ENCODE measurements at places on chromosomes 7 and 10.
A peak's percentile ranks its signal among the peaks of the same experiment; 100 is the strongest.

DNA sequence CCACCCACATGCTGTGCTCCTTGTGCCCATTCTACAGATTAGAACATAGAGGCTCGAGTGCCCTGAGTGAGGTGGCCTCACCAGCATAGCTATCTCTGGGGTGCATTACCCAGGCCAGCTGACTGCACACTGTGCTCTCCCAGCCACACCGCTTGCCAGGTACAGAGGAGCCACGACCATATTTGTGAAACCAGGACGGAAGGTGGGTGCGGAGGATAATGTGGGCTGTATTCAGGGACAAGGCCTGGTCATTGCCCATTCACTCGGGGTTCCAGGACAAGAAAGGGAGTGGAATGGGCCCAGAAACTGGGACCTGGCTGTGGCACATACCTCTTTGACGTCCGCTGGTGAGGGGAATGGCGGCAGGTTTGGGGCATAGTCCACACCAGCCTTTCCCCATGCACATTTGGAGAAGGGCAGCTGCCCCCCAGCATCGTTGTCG lies 236.0 kb downstream of the TNS3 start:
- DNase-seq, result no peak

DNA sequence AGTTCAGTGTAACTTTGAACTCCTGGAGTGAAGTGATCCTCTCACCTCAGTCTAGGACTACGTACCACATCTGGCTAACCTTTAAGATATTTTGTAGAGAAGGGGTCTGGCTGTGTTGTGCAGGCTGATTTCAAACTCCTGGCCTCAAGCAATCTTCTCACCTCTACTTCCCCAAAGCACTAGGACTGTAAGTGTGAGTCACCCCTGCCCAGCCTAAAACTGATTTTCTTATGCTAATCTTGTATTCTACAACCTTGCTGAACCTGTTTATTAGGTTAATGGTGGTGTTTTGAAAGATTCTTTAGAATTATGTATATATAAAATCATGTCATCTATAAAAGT lies 58.0 kb downstream of the LCOR start:
- no peak for DNase-seq

- no peak for DNase-seq
Measured at GRCh38 chr7:29044554-29044953, 86.4 kb upstream of the TRIL start.

GRCh38 chr7:150383710-150384397 lies 4.7 kb downstream of the ZNF775 start:
- no peak for DNase-seq

GRCh38 chr10:91551856-91552255 lies 81.0 kb downstream of the PPP1R3C start:
- DNase-seq, result peak; percentile 64

GRCh38 chr10:30172673-30173072 lies 113.3 kb upstream of the JCAD start:
- no peak for DNase-seq

DNA sequence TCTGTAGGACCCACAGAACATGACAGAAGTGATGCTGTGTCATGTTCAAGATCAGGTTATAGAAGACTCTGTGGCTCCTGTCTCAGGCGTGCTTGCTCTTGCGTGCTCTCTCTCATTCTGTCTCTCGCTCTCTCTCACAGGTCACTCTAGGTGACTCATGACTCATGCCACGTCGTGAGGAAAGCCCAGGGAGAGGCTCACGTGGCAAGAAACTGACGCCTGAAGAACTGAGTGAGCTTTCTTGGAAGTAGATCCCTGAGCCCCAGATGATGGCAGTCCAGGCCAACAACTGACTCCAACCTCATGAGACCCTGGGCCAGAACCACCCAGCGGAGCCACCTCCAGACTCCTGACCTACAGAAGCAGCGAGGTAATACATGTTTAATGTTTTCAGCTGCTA lies 103.3 kb downstream of the DNMBP start:
- no peak for DNase-seq
